ENCODE measurements at places on chromosomes 13 and 19.
A peak's percentile ranks its signal among the peaks of the same experiment; 100 is the strongest.

DNA sequence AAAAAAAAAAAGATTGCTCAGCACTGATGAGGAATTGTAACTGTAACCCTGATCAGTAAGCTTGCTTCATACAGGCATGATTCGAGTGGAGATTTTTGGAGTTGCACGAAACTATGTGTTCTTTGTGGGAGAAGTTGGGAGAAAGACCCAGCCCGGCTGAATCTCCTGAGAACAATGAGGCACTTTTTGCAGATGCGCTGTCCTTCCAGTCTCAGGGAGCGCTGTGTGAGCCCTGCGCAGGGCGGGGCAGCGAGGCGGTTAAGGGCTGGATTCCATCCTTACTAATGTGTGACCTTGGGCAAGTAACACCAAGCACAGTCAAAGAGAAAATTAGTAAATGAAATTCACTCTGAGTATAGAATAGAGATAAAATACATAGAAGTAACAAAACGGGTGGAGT lies 76.9 kb downstream of the SIPA1L3 start:
- no peak for DNase-seq

- no peak for DNase-seq
These were observed at the start of gene CPAMD8 for GRCh38 chr19:17026706-17027534. CPAMD8 (minus strand) TSS chr19:17026810; CDS start chr19:17026642, 168 bp downstream.

DNA sequence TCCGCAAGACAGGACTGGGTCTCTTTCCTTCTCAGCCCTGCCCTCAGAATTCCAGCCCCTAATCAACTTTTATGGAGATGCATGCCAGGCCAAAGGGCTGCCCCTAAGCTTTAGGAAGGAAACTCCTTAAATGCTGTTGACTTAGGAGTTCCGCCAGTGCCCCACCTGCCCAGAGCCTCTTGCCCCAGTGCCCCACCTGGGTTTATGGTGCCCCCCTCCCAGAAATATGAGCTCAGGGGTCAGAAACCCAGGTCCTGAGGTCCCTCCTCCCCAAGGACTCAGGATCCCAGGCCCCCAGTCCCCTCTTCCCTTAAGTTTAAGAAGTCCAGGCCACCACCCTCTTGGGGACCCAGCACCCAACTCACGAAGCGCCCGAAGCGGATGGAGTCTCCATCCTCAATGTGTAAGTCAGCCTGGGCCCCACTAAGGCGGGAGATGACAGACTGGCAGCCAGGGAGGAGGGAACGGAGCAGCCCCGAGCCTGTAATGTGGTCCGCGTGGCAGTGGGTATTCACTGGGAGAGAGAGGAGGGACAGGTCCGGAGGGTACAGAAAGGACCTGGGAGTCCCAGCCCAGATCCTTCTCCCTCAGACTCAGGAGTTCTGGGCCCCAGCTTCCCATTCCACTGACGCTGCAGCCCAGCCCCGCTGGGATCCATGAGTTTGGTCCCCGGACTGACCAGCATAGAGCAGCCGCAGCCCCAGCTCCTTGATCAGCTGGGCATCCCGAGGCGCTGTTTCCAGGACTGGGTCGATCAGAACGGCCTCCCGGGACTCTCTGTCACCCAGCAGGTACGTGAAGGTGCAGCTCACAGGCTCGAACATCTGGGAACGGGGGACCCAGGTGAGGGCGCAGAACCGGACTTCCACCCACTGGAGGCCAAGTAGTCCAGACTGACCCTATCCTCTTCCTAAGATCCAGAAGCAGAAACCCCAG lies 897 bp downstream of the ETHE1 start:
- DNase-seq: no peak

DNA sequence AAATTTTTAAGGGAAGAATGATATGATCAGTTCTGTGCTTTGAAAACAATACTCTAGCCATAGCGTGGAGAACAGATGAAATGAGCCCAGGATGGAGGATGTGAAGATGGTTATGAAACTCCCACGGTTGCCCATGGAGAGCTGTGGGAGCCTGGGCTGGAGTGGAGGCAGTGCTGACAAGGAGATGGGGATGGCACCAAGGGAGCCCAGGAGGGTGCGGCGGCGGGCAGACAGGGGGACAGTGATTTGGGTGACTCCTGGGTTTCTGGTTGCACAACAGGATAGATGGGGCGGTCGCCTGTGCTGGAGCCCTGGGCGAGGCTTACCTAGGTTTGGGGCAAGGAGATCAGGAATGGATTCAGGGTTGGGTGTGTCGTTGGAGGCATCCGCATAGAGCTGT lies 15.9 kb downstream of the ARHGEF7 start:
- no peak for DNase-seq

DNA sequence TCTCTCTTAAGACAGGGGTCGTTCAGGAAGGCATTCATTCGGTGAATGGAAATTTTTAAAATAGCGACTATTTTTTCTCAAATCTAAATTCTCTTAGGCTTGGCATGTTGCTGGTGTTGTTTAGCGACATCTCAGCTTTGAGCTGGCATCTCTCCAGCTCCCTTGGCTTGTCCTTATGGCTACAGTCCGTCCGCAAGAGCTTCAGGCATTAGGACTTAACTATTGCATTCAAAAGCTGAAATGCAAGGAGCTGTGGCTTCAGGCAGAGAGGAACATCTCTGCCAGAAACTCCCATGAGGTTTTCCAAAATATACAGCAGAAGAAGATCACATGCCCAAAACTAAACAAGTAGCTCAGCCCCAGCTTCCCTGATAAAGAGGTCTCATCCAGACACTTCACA lies 578.5 kb downstream of the EFNB2 start:
- no peak for DNase-seq

- no peak for DNase-seq
These were observed 1.6 kb downstream of the PLEKHG2 start for GRCh38 chr19:39413911-39414608.

- no peak for DNase-seq
These were observed 3.3 kb downstream of the SPRYD7 start for GRCh38 chr13:49932868-49933267.

GRCh38 chr13:107091428-107091827 lies 523.5 kb upstream of the ARGLU1 start:
- no peak for DNase-seq

- no peak for DNase-seq
These were observed 162.7 kb downstream of the POSTN start for GRCh38 chr13:37435881-37436280.

DNA sequence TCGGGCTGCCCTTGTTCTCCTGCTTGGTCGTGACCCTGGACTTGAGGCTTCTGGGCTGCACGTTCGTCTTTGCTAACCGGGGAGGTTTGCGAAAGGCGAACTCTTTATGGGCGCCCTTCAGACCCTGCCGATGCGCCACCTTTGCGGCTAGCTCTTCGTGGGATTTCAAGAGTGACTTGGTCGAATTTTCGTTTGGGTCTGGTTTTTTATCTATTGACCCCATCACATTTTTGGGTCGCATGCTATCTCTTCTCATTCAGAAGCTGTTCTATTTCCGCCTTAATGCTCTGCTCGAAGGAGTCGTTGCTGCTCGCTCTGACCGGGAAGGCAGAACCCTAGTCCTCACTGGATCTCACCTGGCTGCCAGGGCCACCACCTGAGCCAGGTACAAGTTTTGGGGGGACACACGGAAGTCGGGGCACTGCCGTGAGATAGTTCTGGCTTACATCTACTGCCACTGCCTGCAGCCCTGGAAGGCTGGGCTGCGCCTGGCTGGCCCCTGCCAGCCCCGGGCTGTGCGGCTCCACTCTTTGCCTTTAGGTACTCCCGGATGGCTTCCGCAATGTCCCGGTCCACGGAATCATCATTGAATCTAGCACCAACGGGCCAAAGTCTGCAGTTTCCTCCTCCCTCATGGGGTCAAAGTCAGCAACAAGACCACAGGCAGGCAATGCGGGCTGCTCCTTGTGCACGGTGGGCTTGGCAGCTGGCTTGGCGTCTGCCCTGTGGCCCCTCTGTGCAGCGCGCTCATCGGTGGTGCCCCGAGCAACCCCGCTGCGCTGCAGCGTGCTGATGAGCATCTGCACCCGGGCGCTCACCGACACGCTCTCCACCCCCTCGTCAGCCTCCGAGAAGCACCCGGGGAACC lies 16.2 kb downstream of the RB1 start:
- no peak for DNase-seq

DNA sequence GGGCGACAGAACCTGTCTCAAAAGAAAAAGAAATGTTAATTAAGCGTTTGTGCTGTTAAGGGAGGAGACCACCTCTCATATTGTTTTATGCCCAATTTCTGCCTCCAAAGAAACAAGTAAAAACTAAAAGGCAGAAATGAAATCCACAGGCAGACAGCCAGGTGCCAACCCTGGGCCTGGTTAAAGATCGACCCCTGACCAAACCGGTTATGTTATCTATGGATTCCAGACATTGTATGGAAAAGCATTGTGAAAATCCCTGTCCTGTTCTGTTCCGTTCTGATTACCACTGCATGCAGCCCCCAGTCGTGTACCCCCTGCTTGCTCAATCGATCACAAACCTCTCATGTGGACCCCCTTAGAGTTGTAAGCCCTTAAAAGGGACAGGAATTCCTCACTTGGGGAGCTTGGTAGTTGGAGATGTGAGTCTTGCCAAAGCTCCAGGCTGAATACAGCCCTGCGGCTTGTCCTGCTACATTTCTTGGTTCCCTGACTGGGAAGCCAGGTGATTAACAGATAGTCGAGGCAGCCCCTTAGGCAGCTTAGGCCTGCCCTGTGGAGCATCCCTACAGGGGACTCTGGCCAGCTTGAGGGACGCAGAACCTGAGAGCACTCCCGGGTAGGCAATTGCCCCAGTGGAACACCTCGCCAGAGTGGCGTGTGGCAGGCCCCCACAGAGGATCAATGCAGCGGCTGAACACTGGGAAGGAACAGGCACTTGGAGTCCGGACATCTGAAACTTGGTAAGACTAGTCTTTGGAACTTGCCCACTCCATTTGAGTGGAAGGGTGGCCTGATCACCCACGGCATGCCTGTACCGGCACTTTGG lies 748 bp upstream of the ZNF552 start:
- no peak for DNase-seq

- no peak for DNase-seq
These were observed 1.9 kb upstream of the BCL3 start for GRCh38 chr19:44746616-44746945.

DNA sequence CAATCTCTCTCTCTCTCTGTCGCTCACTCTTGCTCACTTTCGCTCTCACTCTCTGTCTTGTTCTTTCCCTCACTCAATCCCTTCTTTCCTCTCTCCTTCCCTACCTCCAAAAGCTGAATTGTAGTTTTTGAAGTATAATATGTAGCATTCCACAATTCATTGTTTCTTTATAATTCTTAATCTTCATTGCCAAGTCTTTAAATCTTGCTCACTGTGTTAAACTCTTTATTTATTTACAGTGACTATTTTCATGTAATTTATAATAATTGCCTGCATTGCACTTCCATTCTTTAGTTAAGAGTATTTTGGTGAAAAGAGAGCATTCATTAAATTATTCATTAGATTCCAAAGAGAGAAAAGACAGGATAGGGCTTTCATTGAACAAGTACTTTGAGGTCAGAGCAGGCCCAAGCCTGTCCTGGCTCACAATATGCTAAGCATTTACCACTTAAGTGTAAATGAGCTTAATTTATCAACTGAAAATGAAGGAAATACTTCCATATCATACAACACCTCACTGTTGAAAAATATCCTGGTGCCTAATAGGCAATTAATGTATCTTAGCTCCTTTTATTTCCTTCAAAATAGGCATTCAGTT lies 257.4 kb upstream of the SLITRK1 start:
- no peak for DNase-seq

GRCh38 chr13:94331281-94331680 lies 148.2 kb downstream of the DCT start:
- no peak for DNase-seq

DNA sequence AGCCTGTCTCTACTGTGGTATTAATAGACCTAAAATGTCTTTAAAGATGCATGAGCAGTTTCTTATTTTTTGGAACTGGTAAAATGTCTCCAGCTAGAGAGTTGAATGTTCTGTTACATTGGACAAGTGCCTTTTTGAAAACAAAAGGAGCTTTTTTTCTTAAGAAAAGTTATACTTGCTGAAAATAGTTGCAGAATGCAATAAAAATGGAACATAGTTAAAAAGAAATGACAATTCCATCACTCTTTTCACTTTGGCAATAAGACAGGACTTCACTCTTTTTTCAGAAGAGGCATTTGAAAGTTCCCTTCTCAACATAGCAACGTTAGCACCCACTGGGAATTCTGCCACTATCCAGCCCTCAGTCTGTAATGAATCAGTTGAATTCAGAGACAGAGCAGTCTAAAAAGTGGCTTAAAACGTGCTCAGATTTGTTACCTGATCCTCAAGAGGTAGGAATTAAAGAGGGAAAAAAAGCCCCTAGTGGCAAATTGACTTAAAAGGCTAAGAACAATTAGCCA lies 10.1 kb downstream of the RGCC start:
- DNase-seq: no peak

- DNase-seq: peak; percentile 99
These were observed 101.7 kb upstream of the SOX21 start for GRCh38 chr13:94813920-94814475.

GRCh38 chr13:112193463-112194166 lies 126.7 kb downstream of the SOX1 start:
- DNase-seq: no peak

GRCh38 chr13:102400675-102401145 lies 1.1 kb downstream of the FGF14 start:
- DNase-seq: no peak
